ENCODE measurements at places on chromosomes 12 and 14. TPM values are rescaled to one million over a fixed set of nuclear protein-coding genes. Genes with fewer than 3 reads are reported as not detected.

GRCh38 chr14:78202163-78202562 lies 32.0 kb downstream of the NRXN3 start:
- DNase-seq, result no peak

DNA sequence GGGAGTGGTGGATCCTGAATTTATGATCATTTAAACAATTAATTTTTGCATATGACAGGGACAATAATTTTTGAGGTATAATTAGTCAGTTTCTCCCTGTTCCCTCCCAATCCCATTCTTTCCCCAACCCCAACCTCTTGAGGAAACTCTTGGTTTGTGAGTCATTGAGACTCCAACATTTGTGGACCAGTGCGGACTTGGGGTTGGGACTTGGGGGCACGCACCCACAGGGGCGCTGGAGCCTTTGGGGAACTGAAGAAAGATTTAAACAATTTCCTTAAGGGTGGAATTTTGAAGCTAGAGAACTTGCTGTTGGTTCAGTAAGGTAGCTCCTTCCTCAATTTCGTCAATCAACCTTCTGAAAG lies 17.4 kb upstream of the PTGR2 start:
- DNase-seq, result no peak

GRCh38 chr12:21552635-21553328 lies 26.7 kb downstream of the SPX start:
- no peak for DNase-seq

- DNase-seq, result no peak
These were observed 61.7 kb upstream of the PTPRR start for GRCh38 chr12:70982286-70982685.

- DNase-seq, result no peak
These were observed 32.0 kb downstream of the PRKD1 start for GRCh38 chr14:29895591-29896083.

- DNase-seq, result no peak
These were observed 2.4 kb upstream of the WIF1 start for GRCh38 chr12:65123435-65124063.

The BCDIN3D gene
- total RNA-seq, result 2.8 TPM

DNA sequence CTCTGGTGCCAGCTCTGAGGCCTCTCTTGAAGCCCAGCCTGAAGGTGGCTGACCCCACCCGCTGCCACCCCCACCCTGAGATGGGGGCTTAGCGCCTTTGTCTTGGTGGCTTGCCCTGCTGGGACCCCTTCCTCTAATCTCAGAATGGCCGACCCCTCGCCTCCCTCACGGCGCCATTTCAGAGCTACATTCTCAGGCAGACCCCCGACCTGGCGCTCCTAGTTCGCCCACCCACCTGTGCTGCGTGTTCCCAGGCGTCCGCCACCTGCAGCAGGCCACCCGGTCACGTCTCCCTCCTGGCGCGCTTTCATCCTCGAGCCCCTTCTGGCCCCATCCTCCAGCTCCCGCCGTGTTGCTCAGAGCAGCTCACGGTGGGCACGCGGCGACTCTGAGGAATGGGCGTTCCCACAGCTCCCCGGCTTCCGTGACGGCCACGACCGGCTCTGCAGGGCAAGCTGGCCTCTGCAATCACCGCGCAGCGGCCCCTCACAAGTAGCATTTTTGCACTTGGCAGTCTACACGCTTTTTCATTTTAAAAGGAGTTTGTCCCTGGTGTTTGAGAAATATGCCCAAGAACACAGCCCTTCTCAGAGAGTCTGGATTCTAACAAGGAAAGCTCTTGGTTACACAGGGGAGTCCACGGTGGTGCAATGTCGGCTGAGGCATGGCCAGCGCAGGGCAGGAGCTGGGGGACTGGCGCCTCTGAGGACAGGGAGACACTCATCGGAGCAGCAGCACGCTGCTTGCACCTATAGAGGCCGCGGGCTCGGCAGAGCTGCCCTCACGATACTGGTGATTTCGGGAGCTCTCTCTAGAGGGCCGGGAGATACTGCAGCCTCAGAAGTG lies 105.7 kb upstream of the C14orf180 start:
- DNase-seq, result no peak

The NFKBIA gene
- total RNA-seq, result 143 TPM

DNA sequence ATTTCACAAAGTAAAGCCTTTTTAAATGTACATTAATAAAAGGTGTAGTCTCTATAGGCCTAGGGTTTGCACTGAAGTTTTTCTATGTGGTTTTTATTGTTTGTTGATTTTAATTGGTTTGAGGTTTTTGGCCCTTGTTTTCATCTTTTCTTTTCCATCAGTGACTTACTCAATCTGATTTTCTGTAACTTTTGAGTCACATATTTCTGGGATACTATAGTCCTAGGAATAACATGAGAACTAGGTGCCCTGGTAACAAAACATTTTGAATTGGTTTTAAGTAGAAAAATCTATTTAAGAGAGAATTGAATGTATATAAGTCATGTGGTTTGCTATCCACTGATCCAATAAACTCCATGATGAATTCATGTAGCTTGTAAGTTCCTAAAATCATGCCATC lies 311.9 kb downstream of the CEP128 start:
- no peak for DNase-seq

- peak; percentile 91 for DNase-seq
These were observed 28.8 kb upstream of the RPLP0 start for GRCh38 chr12:120229487-120230325.

DNA sequence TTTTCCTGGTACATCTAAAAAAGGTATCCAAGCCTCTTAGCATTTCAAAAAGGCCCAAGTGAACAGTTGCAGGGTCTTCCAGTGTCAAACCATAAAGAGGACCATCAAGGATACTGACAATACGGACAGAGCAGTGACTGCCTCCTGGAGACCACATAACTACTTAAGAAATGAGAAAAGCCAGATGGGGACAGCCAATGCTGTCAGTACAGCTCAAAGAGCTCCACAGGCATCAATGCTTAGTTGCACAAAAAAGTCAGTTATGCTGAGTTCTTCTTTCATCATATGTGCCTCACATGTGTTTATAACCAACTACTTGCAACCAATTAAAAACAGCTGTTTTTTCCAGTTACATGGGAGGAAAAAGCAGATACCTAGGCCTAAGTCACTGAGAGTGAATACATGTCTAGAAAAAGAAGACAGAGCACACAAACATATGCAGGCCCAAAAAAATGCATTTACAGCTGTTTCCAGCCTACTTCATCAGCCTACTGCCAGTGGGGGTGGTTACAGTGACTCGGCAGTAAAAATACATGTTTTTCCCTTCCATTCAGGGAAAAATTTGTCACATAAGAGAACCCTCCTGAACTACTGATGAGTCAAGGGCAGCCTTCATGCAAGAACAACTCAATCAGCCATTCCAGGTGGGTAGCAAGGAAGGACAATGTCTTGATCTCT lies 84.0 kb downstream of the DCAF5 start:
- no peak for DNase-seq

All from endodermal cell (in vitro differentiated cells).